ENCODE measurements at places on chromosomes 3 and 15. TPM values are rescaled to one million over a fixed set of nuclear protein-coding genes. Genes with fewer than 3 reads are reported as not detected.

DNA sequence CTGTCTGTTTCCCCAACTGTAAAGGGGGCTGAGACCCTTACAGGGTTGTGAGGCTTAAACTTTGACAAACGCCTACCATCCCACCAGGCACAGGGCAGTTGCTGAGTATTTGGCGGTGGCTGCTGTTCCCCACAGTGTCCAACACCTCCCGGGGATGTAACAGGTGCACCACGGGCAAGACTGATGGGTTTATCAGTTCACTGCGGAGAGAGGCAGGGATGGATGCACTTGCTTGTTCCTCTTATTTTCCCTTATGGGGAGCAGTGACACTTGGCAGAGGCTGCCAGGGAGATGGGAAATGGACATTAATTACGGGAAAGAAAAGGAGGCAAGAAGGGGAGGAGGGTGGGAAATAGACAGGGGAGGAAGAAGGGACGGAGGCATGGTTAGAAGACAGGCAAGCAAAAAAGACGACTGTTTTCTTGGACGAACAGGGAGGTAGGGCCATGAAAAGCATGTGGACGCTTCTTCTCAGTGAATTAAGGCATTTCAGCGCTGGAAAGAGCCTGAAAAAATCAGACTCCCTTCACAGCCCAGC lies 16.6 kb upstream of the ADIPOQ start:
- no peak for DNase-seq

GRCh38 chr15:69119001-69119400 lies 41.4 kb upstream of the GLCE start:
- no peak for DNase-seq

- no peak for DNase-seq
Observed at GRCh38 chr3:69445498-69445897, 59.6 kb upstream of the FRMD4B start.

DNA sequence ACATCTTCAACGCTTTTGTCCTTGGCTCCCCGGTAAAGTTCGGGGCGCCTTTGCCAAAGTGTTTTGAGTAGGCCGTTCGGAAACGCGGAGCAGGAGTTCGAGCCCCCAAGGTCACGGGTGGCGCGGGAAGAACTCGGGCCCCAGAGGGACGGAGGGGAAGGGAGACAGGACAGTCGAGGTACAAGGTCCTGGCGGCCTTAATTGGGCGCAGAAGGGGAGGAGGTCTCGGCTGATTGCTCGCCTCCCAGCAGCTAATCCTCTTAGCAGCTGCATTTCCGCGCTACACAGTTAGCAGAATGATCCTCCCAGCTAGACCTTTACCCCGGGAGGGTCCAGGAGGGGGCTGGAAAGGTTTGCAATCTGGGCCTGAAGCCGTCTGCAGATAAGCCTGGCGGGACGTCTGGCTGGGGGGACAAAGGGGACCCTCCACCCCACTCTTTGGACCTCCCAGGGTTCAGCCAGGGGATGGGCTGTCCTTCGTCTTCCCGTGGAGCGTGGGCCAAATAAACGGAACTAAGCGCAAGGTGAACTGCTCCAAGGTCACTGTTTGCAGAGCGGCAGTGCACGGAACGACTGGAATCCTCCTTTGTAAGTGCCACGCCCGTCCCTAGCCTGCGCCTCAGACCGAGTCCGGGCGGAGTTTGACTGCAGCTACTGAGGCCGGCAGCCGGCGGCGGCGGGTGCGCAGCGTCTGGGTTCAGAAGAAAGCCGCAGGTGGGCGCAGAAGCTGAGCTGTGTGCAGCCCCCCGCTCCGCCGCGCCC lies 7.2 kb downstream of the EOMES start:
- no peak for DNase-seq

EEF1AKMT4 gene
- 2.2 TPM for polyA plus RNA-seq

All from left kidney (tissue), 8 donors.